Tibial nerve (tissue), 4 donors: ENCODE measurements at places on chromosomes 11 and 22.

- DNase-seq: no peak
These were observed 756.6 kb upstream of the API5 start for GRCh38 chr11:42555190-42555589.

DNA sequence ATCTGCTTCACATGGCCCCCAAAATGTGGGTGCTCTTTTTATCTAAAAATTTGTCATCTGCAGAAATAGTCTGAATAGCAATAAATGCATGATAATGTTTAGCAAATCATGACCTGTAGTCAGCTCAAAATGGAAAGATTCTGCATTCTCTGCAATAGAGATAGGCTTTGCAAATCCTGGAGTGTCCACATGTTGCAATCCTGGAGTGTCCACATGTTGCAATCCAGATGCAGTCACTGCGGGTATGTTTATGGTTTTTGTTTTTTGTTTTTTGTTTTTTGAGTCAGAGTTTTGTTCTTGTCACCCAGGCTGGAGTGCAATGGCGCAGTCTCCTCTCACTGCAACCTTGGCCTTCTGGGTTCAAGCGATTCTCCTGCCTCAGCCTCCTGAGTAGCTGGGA is 20.2 kb upstream of the LRRC32 start:
- DNase-seq: no peak

DNA sequence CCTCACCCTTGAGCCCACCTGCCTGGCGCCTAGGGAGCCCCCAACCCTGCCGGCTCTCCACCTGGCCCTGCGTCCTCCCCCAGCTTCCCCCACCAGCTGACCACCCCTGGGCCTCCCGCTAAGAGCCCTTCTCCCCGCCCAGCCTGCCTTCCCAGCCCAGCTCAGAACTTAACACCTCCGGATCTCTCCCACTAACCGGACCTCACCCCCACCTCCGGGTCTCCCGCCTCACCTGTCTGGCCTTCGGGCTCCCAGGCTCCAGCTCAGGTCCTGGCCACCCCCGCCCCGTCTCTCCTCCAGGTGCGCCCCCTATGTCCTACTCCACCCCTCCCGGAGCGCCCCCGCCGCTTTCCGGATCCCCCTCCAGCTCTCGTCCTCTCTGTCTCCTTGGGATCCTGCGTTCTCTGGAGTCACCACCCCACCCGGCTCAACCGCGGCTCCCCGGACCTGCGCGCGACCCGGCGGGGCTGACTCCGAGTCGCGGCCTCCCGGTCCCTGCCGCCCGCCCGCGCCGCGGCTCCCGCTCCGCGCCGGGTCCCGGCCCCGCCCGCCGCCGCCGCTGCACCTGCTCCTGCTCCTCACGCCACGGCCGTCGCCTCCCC is at the start of gene KCNJ11:
Gene KCNJ11 (minus strand): TSS at position 51 of the 602 bp plus-strand sequence. CDS start 568 bp downstream, outside the sequence.
- DNase-seq: no peak

DNA sequence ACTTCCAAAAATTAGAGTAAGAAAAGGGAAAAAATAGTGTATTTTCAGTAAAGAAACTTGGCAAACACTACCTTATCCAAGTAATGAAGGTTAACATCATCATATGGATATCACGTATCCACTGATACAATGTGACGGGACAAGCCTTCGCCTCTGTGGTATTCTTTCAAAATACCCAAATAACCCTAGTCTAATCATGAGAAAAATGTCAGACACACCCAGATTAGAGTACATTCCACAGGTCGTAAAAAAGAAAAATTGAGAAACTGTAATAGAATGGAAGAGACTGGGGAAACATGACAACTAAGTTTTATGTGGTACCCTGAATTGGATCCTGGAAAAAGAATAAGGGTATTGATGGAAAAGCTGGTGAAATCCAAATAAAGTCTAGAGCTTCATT is 48.9 kb downstream of the NARS2 start:
- DNase-seq: no peak

DNA sequence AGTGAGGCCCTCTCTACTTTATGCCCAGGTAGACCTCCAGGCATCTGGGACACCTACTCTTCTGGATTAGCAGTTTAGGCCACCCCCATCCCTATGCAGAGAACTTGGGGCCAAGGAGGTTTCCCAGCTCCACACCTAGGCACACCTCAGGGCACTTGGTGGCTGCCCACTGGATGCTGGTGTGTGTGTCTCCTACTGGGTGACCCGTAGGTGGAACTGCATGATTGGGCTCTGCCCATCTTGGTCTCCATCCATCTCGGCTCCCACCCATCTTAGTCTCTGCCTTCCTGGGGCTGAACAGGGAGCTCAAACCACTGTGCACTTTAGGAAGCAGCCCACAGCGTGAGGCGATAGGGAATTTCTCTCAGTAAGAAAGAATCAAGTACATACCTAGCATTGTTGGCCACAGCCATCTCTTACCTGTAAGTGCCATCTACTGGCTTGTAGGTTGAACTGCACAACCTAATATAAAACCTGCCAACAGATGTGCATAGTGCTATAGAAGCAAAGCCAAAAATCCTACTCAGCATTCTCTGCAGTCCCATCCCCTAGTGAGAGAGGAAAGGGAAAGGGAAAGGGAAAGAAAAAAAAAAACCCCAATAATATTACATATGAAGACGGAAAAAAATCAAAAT is 61.6 kb upstream of the PTPN5 start:
- DNase-seq: no peak

GRCh38 chr11:65071907-65072630 is 11.8 kb downstream of the CDCA5 start:
- no peak for DNase-seq

DNA sequence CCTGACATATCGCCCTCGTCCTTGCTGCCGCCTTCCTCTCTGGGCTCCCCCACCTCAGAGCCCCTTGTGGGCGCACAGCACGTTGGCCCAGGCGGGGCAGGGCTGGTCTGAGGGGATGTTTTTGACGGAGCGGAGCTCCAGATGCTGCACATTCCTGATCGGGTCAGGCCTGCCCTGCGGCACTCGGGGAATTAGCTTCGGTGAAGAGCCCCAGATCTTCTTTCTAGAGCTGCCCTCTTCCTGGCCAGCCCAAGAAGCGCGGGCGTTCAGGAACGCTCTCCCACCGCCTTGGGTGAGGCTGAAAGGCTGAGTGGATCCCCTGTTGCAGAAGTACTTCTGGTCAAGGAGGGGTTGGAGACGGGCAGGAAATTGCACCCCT is 12.1 kb downstream of the YPEL4 start:
- no peak for DNase-seq

GRCh38 chr11:130197386-130198035 is 37.9 kb downstream of the ST14 start:
- DNase-seq: no peak

GRCh38 chr11:128614026-128614425 is 26.7 kb upstream of the ETS1 start:
- no peak for DNase-seq

DNA sequence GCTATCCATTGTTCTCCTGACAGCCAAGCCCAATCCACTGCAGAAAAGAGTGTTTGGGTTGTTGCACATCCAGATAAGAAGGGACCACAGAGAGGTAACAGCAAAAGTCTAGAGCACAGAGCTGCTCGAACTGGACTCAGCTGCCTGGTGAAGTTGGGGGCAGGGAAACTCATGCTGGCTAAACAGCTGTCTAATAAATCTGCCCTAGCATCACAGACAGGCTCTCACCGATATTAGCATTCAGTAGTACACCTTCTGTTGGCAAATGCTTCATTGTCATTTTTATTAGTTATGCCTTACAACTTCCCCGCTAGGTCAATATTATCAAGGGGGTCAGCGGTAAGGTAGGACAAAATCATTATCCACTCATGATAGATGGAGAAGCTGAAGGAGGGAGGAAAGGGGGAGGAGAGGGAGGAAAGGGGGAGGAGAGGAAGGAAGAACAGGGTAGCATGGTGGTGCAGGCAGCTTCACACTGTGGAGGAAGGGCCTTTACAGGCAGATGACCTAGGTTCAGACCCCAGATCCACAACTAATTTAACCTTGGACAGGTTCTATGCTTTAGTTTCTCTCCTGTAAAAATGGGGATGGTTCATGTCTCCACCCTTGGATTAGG is 102.7 kb downstream of the LARGE1 start:
- no peak for DNase-seq

DNA sequence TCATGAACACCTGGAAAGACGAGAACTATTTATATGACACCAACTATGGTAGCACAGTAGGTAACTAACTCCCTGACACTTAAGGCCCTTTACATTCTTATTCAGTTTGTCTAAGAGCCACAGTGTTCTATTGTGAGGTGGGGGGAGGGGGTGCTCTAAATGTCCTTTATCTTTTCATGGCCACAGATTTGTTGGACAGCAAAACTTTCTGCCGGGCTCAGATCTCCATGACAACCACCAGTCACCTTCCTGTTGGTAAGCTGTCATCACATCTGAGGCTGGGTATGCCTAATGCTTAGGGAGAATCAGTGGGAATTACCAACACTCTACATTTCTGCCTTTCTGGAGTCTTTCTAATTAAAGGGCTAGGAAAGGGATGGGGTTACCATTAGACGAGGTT is 30.7 kb downstream of the EHF start:
- no peak for DNase-seq

- DNase-seq: no peak
These were observed 13.9 kb downstream of the APOBEC3H start for GRCh38 chr22:39110631-39111561.

GRCh38 chr11:6568191-6568918 is 35.1 kb downstream of the RRP8 start:
- no peak for DNase-seq

DNA sequence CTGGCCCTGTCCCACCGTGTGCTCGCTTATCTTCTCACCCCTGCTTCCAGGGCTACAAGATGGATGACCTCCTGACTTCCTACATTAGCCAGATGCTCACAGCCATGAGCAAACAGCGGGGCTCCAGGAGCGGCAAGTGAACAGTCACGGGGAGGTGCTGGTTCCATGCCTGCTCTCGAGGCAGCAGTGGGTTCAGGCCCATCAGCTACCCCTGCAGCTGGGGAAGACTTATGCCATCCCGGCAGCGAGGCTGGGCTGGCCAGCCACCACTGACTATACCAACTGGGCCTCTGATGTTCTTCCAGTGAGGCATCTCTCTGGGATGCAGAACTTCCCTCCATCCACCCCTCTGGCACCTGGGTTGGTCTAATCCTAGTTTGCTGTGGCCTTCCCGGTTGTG is 86.5 kb downstream of the MYO7A start:
- no peak for DNase-seq

DNA sequence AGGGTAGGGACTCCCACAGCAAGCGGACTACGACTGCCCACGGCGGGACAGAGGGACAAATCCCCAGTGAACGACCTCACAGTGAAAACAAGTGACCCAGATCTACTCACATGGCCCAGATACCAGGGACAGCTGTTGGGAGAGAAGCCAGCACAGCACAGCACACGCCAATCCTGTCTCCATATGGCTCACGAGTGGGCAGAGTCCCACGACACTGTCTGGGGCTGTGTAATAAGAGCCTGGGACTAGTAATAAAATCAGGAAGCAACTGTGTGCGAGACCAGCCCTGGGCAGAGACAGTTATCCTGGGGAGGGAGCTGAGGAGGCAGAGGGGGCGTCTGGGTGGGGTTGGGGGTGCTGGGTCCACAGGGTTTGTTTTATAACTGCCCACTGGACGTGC is 385.0 kb downstream of the CTTN start:
- DNase-seq: no peak

GRCh38 chr11:82845356-82846353 is 54.6 kb downstream of the PRCP start:
- no peak for DNase-seq

DNA sequence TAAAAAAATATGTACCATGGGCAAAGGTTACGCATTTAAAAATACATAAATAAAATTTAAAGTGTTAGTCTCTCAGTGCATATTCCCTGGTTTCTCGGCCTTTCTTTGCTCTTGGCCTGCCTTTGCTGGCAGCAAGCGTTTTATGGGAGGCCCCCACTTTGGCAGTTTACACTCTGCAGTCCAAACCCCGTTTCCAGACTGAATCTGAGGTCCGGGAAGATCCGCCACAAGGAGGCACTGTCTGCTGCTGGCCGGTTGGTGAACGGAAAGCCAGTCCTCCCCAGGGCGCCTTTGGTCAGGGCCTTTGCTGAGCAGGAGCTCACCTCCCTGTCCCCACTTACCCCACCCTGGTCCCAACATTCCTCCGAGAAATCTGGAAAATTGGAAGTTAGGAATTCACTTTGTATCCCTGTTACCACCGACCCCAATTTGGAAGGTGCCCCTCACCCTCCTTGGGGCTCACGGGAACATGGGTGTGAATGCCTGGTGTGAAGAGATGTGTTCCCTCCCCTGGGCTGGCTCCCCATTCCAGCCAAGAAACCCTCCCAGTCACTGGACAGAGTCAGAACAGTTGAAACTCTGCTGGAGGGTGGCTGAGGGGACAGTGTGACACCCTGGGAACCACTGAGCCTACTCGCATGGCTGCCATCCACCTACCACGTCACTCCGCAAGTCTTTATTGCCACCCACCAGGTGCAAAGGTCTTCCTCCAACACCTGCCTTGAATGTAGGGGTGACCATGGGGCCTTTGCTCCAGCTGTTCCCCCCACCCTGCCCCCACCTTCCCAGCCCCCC is 9.4 kb upstream of the SF1 start:
- DNase-seq: peak; percentile 51

GRCh38 chr11:45106440-45106839 is 40.0 kb upstream of the PRDM11 start:
- no peak for DNase-seq

- DNase-seq: no peak
These were observed 160.1 kb downstream of the OR4C45 start for GRCh38 chr11:50192743-50193142.

GRCh38 chr11:3186166-3186953 is 21.2 kb upstream of the OSBPL5 start:
- no peak for DNase-seq

DNA sequence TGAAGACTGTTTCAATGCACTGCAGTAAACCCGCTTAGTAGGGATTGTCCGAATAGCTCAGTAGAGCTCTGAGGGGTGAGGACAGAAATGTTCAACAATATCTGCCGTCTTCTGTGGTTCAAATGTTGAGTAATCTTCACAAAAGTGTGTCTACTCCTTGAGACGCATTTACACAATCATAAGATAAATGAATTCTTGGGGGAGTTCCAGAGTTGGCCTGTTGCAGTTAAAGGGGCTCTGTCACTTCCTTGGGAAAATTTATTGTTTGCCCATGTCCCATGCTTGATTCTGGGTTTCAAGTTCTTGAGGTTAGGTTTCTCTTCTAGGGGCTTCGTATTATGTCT is 614 bp downstream of the ANO3 start:
- no peak for DNase-seq

GRCh38 chr11:130890039-130890745 is 26.1 kb downstream of the SNX19 start:
- DNase-seq: no peak

DNA sequence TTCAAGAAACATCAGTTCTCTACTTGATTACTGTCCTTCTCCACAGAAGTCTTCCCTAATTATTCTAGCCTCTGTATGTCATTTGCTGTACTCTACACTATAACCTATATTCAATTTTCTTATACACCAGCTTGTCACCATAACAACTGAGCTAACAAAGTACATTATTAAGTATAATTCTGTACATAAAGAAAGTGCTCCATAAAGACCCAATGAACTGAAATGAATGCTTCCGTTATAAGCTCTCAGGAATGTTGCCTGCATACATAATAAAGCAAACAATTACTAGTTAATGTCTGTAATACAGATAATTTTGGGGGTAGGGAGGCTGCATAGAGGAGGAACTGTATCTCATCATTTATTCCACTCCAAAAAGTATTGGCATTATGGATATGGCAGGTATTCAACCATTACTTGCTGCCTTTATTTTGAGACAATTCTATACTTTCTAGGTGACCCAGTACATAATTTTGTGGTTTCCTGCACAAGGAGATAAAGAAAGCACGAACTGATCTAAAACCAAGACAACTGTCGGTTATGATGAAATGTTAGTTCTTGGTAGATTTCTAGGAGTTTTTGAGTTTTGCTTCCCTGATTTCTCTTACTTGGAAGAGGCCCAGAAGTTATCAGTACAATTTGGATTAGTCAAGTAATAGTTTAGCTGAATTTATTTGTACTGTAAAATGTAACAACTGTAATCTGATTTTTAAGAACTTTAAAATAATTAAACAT is 202.5 kb downstream of the SBF2 start:
- DNase-seq: no peak
